ENCODE measurements at places on chromosomes 7 and 10.
A peak's percentile ranks its signal among the peaks of the same experiment; 100 is the strongest.

- no peak for DNase-seq
Observed at GRCh38 chr7:44067064-44067951, 1.9 kb upstream of the PGAM2 start.

GRCh38 chr7:45716380-45717203, 142.4 kb downstream of the ADCY1 start:
- DNase-seq = no peak

DNA sequence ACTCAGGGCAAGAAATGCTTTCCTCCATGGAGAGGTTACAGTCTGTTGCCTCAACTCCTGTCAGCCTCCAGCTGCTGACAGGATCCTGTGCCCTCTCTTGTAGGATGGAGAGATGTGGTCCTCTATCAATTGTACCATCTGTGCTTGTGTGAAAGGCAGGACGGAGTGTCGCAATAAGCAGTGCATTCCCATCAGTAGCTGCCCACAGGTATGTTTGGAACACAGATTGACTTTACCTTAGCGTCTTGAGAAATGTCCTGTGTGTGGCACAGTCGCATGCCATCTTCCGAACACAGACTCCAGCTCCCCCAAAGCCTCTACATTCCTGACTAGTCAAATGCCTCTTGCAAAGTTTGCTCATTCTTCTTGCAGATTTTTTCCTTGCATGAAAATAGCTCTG, 152.6 kb downstream of the BMPER start:
- no peak for DNase-seq

DNA sequence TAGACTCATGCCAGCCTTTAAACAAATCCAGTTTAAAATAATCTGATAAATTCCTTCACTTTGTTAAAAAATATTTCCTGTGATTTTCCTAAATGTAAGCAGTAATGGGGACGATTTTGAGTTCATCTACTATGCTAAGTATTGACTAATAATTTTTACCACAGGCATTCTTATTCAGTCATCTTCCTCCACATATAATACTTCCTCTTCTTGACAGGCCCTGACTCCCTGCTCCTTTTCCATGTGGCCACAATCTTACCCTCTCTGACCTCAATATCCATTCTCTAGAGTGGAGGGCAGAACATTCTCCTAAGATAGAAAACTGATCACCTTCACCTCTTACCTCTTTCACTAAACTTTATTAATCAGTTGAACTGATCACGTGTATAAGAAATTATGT, 7.8 kb downstream of the DNAJC2 start:
- DNase-seq = no peak

DNA sequence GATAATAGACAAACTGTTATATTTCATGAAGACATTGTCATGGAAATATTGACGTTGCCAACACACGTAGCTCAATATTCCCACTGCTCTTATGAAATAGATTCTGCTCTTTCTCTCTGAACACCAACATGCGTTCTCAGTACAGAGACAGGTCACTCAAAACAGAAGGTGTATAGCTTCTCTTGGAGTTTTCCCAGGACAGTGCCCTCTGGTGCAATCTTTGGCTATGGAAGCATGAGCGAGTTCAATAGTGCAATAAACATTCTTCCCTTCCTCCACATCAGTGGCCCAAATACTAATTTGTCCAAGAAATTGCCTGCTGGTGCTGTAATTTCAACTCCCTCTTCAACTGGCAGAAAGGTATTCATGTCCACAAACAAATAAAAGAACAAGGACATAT, 145.3 kb downstream of the MAGI2 start:
- DNase-seq = no peak

- no peak for DNase-seq
Observed at GRCh38 chr10:102900006-102900405, 18.1 kb upstream of the CNNM2 start.

DNA sequence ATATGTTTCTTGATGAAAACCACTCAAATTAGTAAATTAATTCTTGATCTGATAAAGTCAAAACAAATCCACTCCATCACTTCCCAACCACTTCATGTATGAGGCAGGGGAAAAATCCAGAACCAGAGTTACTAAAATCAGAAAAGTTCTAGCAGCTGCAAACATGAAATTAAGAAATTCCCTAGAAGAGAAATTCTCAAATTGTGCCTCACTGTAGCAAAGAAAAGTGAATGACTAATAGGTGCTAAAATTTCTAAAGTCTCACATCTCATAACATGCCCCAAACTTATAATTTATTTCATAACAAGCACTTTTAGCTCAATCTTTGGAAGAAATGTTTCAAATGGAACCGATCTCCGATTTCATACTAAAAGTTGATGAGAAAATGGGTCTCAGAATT, 345.0 kb upstream of the AOAH start:
- no peak for DNase-seq

- DNase-seq = no peak
Observed at GRCh38 chr10:3959370-3960325, 174.6 kb upstream of the KLF6 start.

DNA sequence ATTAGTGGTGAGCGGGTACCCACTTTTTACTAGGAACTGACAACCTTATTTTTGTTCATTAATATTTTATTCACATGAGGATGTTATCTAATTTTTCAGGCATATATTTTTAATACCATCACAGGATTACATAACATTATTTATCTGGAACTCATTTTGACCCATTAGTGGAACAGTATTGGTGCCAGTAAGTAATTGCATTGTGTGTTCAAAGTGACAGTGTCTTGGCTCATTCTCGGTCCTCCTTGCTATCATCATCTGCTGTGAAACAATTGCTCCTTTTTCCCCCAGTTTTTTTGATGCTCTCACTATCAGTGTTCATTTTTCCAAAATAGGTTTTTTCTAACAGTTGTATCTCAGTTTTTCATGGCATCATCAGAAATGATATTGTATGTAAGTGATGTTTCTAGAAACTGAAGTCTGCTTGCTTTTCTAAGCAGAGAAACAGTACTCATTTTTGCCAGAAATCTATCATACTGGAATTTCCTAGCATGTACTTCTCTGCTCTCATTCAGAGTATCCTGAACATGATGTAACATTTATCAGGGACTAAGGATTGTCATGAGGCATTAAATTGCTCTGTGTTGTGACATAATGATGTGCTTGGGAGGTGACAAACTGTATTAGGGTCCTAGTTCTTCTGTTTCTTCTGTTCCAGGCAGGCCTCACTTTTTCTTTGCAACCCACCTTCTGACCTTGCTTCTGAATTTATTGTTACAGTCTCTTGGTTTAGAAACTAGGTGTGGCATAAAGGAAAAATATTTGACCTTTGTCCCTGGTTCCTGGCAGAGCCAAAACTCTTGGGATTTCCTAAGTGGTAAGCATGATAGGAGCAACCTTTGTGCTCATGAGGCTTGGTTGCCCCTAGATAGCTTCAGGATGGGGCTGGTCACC, 4.2 kb downstream of the NUB1 start:
- DNase-seq = no peak

DNA sequence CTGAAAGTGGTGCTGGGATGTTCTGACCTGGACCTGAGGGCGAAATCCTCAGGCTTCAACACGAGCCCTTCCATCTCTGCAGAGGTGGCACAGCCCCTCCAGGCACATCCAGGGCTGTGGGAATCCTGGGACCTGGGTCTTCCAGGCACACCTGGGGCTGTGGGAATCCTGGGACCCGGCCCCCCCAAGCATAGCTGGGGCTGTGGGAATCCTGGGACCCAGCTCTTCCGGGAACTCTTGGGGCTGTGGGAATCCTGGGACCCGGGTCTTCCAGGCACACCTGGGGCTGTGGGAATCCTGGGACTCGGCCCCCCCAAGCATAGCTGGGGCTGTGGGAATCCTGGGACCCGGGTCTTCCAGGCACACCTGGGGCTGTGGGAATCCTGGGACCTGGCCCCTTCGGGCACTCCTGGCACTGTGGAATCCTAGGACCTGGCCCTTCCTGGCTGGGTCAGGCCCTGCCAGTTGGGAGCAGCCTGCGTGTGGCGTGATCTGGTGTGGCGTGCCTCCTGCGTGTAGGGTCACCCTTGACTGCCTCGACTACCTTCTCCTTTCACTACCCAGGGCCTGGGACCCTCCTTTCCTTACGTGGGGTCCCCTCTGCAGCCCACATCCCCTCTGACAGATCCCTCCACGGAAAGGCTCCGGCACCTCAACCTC, 124.0 kb downstream of the WDR37 start:
- DNase-seq = no peak

DNA sequence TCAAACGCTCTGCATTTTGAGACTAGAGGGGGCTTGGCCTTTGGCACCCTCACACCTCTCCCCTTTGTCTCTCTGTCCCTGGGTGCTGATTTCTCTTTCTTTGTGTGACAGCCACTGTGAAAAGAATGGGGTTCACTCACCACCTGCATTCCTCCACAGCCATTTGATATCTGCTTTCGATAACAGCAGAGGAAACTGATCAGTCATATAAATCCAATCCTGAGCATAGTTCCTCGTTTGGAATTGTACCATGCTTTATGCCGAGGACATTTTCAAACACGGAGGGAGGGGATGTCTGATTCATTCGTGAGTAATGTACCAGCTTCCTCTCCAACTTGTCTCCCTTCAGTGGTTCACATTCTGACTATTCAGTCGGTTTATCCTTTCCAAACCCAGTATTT, 15.8 kb downstream of the MET start:
- peak; percentile 84 for DNase-seq

DNA sequence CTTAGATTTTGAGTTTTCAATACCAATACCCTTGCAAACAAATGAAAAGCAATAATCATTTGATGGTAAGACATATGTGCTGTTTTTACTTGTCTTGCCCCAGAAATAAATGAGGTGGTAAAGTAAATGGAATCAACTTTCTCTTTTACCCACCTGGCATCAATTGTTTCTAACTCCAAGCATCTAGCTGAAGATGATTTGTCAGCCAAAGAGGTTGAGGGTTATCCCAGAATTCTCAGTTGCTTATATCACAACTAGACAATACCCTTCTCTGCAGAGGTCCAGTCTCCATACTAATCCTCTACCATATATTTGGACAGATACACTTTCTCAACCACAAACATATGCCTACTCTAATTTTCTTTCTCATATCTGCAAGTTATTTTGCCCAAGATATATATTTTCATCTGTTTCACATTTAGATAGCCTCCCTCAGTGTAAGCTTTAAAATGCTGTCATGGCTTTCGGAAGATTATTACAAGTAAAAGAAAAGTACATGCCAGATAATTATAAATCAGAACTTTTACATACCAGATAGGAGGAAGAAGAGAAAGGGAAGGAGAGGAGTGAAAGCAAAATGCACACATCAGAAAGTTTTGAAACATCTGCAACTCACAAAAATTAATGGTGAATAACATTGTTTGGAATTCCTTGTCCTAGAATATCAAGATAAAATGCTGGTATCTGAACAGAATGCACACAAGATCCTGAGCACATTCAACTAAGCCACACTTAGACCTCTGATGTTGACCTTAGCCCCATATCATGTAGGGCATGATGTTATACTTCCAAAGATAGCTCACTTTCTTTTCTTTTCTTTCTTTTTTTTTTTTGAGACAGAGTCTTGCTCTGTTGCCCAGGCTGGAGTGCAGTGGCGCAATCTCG, 146.6 kb downstream of the REEP3 start:
- DNase-seq = peak; percentile 72

DNA sequence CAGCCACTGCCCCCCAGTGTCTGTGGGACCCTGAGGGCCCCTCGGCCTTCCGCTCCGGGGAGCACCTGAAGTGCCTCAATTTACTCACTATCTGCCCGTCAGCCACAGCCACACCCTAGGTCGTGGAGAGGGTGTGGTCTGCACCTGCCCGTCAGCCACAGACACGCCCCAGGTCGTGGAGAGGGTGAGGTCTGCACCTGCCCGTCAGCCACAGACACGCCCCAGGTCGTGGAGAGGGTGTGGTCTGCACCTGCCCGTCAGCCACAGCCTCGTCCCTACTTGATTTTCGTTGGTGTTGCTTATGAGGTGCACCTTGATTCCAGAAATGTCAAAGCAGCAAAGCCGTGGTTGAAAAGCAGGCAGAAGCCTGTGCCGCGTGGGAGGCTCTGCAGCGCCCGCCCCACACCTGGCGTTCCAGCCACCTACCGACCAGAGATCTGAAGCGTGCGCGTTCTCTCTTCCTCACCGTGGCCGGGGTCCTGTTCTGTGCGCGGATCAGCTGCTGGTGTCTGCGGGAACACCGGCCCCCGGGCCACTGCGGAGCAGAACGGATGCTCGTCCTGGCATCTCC, 101.6 kb downstream of the DYNC2I1 start:
- DNase-seq = no peak

DNA sequence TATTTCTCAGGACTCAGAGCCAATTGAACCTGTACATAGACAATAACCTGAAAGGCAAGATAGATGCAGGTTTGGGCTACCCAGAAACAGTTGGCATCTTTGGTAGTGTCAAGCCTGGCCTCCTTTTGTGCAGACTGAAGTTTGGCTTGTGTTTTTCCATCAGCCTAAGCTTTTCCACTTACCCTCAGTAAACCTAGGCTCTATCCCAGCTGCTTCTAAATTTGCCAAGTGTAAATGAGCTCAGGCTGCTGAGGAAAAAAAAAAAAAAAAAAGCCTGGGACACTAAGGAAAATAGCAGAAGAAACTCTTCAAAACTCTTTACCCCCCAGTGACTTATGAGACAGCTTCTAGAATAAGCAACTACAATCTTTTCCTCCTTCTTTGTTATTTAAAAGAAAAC, 316.3 kb upstream of the SORCS1 start:
- no peak for DNase-seq
